Left kidney (tissue), 8 donors: ENCODE measurements at places on chromosomes 2 and 18. TPM values are rescaled to one million over a fixed set of nuclear protein-coding genes. Genes with fewer than 3 reads are reported as not detected.

GRCh38 chr2:222615320-222615719 is 40.6 kb downstream of the FARSB start:
- no peak for DNase-seq

Gene OTX1
- polyA plus RNA-seq = not detected

DNA sequence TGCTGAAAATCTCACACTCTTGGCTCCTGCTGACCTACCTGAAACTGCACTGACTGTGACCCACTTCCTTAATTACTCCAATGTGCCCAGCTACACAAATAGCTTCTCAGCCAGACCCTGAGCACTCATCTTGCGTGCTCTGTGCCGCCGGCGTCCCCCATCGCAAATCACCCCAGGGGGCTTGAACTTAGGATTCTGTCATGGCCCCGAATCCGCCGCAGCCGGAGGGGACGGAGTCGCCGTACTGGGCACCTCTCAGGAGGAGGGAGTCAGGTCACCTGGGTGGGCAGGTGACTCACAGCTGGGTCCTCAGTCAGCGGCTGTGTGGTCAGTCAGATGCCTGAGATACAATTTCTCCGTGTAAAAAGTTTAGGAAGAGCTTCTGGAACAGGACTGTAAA is 804.9 kb upstream of the SALL3 start:
- no peak for DNase-seq

GRCh38 chr2:82650038-82650437 is 1809.0 kb downstream of the SUCLG1 start:
- no peak for DNase-seq

- DNase-seq = no peak
These were observed 251.9 kb upstream of the RAB12 start for GRCh38 chr18:8357320-8357719.

Gene NEUROD1
- polyA plus RNA-seq = not detected

GRCh38 chr18:22483407-22483806 is 65.7 kb upstream of the CTAGE1 start:
- no peak for DNase-seq

GRCh38 chr2:218798767-218799504 is 17.0 kb downstream of the CYP27A1 start:
- no peak for DNase-seq

Gene CPSF3
- 66.3 TPM for polyA plus RNA-seq

- peak; percentile 40 for DNase-seq
These were observed 156.0 kb downstream of the TFCP2L1 start for GRCh38 chr2:121128741-121129659.

DNA sequence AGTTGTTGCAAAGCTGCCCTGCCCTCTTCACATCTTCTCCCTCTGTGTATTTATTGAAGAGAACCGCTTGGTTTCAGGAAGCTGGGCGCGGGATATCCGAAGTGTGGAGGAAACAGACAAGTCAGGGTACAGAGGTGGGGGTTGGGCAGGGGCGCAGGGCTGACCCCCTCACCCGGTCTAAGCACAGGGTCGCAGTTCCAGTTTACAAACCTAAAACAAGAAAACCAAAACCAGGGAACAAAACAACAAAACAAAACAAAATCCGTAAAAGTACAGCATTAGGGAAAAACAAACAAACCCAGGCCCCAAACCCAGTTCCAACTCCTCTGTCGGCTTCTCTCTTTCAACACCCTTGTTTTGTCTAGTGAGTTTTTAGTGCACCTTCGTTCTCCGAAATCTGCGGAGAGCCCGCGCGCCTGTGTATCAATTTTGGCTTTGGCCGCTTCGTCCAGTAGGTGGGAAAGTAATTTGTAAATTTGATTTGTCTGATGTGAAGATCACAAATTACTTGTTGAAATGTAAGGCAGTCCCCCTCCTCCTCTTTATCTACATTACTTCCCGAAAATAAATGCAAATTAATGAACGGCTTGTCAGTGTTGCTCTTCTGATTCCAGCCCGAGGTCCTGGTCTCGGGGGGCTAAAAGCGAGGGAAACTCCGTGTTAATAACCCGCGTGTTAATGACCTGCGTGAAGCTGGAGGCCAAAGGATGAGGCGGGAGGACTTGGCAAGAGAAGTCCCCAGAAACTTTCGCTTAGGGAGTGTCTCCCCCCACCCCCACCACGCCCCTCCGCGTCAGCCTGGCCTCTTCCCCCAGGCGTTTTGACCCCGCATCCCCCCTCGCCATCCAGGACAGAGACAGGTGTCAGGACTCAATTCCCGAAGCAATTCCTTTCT is 6.9 kb downstream of the OTX1 start:
- no peak for DNase-seq

DNA sequence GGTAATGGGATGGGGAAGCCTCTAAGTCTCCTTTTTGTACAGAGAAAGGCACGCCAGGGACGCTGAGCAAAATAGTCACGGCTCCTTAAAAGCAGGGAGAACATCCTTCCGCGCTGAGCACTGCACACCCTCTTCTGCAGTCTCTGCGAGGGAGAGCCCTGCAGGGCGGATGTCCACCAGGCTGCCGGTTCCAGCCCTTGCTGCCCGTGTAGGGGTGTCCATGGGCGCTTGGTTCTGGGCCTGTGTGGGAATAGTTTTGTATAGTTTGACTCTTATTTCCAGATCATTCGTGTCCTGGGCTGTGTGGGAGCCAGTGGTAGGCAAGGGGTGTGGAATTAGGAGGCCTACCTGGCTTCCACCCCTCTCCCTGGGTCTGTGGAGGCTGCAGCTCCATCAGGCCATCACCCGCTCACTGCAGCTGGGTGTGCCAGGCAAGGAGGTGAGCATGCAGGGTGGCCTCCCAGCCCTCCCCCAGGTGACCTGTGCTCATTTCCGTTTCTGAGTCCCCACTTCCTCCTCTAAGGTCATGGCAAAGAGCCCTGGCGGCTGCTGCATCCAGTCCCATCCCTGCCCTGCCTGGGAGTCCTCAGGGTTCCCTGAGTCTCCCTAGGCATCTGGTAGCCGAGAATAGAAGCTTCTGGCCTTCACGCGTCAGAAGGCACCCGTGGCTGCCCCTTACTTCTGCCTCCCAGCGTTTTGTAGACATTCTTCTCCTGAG is 202.6 kb downstream of the LDLRAD4 start:
- DNase-seq = no peak

GRCh38 chr2:209472871-209473270 is 49.0 kb downstream of the MAP2 start:
- DNase-seq = no peak

Gene NT5C1B
- 1.5 TPM for polyA plus RNA-seq

Gene TNFAIP6
- polyA plus RNA-seq = 1.4 TPM

- no peak for DNase-seq
These were observed 20.2 kb upstream of the ACVR2A start for GRCh38 chr2:147824620-147825019.

DNA sequence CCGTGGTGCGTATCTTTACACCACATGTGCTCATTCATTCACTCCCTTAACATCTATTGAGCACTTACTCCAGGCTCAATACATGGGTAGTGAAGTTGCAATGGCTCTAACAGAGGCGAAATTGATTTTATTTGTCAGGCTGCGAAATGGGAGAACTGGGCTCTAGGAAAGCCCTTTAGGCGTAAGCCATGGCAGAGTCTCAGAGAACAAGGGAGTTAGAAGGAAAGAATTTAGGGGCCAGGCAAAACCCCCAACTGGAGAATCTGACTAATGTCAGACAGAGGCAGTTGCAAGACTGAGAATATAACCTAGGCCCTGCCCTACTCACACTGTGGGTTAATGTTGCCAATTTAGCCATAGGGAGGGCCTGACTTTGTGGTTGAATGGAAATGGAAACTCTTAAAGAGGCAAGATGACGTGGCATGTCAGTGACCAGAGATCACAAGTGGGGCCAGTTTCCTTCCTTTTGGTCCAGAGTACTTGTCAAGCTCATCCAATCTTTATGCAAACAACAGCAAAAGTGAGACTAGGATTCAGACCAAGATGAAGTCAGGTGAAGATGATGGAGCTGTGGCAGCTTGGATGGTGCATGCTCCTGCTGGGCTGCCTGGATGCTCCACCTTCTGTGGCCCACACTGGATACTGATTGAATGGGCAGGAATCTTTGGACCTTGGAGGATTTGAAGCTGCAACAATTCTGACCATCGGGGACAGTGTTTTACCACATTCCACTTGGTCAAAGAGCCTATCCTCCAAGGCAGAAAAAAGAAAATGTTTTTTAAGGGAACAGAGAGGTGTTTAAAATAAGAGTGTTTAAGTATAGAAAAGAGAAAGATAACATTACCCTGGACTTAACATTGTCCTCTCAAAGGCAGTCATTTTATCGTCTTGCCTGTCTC is 92.2 kb downstream of the CAPN13 start:
- DNase-seq = no peak

- DNase-seq = peak; percentile 78
These were observed at the start of gene STAT4 for GRCh38 chr2:191150600-191151330. Gene STAT4 (minus strand): TSS chr2:191150994. CDS start chr2:191148203, 2,791 bp downstream.

DNA sequence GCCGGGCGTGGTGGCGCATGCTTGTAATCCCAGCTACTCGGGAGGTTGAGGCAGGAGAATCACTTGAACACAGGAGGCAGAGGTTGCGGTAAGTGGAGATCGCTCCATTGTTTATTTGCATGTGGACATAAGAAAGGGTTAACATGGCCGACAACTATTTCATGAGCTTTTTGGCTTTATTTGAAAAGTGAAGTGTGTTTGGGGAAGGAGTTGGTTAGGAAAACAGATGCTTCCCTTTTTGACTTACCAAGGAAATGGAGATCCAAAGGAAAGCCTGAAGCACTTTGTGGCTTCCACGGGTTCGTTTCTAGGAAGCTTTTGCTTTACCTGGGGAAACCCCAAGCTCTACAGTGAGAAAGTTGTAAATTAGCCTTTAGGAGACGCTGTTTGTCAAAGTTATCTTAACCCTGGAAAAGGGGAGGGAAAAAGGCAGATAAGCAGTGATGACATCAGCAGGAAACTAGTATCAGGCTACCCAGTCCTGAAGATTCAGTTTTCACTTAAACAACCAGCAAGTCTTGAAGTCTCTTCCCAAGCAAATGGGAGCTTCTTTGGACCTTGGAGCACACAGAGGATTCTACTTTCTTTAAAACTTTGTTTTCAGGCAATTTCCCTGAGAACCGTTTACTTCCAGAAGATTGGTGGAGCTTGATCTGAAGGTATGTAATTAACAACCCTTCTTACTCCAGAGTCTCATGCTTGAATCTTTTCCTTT is at the start of gene CASP10:
Gene CASP10, plus strand, starts transcription at position 492 of the 715 bp plus-strand sequence. CDS start 2,637 bp downstream, outside the sequence.
- peak; percentile 63 for DNase-seq

GRCh38 chr2:16654833-16655444 is 10.7 kb downstream of the CYRIA start:
- DNase-seq = no peak

DNA sequence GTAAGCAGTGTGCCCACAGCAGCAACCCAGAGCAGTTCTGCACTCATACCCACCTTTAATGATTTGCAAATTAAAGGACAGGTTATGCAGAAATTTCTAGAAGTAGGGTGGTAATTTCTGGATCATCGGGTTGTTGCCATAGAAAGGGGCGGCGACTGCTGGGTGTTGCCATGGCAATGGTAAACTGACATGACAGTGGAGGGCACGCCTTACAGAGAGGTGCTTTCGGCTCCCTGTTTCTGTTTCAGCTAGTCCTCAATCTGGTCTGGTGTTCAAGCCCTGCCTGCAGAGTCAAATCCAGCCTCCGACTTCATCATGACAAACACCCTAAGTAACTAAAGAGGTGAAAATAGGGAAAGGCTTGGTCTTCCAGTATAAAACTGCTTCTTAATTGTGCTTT is 667.7 kb downstream of the SOCS6 start:
- DNase-seq = no peak

- DNase-seq = no peak
These were observed 146.1 kb upstream of the ZSWIM2 start for GRCh38 chr2:186995092-186995491.

Gene FMNL2
- 134 TPM for polyA plus RNA-seq

- DNase-seq = no peak
These were observed 10.7 kb downstream of the CREB1 start for GRCh38 chr2:207540431-207540830.

DNA sequence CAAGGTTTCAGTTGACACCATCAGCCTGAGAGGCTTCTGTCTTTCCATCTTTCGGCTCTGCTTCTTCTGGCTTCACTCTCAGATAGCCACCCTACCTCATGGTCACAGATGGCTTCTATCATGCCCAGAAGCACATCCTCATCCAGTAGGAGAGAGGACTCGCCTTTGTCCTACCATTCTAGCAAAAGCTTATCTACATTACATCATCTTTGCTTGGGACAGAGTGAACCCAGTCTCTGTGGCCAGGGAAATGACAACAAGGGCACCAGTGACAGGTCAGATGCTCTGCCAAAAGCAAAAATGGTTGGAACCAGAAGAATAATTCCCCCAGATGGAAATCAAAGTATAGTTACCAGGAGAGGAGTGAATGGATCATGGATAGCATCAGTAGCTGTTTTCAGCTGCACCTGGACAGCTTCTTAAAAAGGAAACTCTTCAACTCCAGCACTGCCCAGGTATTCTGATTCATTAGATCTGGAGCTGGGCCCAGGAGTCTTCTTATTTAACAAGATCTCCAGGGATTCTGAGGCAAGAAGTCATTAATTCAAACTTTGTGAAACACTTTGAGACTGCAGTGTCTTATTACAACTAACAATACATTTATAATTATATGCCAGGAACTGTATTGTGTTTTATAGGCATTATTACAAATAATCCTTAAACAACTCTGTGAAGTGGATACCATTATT is 257.7 kb upstream of the UBE2E3 start:
- no peak for DNase-seq

- no peak for DNase-seq
These were observed 4.0 kb downstream of the DYSF start for GRCh38 chr2:71457123-71457915.

GRCh38 chr2:235806986-235807750 is 313.3 kb downstream of the AGAP1 start:
- no peak for DNase-seq

Gene CHRND
- 0.96 TPM for polyA plus RNA-seq

- DNase-seq = no peak
These were observed 3.9 kb downstream of the RPL37A start for GRCh38 chr2:216502381-216503158.

DNA sequence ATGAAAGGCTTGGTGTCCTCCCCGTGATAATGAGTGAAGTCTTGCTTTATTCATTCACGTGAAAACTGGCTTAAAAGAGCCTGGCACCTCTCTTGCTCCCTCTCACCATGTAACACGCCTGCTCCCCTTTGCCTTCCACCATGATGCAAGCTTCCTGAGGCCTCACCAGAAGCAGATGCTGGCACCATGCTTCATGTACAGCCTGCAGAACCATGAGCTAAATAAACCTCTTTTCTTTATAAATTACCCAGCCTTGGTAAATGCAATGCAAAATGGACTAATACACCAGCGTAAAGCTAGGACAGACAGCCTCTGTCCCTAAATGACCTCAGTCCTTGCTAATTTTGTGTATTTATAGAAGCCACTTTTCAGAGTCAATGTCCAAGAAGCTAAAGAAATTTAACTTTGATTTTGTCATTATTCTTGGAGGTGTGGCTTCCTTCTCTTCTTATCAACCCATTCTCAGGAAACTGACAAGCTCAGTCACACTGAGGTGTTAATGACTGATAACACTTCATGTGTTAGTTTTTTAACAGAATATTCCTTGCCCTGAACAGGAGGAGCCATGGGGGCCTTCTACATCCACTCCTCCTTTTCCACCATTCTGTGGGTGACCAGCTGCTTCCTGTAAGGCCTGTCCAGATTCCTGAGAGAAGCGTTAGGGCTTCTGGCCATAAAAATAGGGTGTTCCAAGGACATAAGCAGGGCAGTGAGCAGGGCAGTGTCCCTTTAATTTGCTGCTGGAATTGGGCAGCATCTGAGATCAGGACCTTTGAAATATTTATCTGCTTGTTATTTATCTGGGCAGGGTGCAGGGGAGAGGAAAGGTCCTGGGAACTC is 38.0 kb upstream of the EPAS1 start:
- DNase-seq = no peak
